Activated CD8-positive, alpha-beta memory T cell treated with anti-CD3 and anti-CD28 coated beads for 1 hour (primary cell): ENCODE measurements at places on chromosomes 1 and 21.

GRCh38 chr1:110003747-110004428 is 19.3 kb downstream of the AHCYL1 start:
- DNase-seq = no peak

- no peak for DNase-seq
Observed at GRCh38 chr21:41760411-41760810, 6.4 kb downstream of the RIPK4 start.

DNA sequence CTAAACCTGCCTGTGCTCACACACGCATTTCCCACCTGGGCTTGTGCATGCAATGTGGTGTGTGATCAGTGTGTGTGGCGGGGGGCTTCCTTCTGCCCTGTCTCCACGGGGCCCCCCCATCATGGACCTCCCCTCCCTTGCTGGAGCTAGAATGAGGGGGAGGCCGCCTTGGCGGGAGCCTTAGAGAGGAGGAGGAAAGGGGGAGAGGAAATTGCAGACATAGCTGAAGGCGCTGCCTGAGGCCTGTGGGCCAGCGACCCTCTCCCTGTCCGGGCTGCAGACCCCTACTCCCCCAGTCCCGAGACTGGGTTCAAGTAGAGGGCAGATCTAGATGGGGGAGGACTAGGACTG is 883 bp upstream of the EVA1B start:
- no peak for DNase-seq

- no peak for DNase-seq
Observed at GRCh38 chr1:87436534-87436933, 107.9 kb downstream of the LMO4 start.

GRCh38 chr1:119713749-119714456 is 2.2 kb downstream of the PHGDH start:
- no peak for DNase-seq

- DNase-seq = no peak
Observed at GRCh38 chr1:28740118-28740517, 3.4 kb downstream of the YTHDF2 start.

DNA sequence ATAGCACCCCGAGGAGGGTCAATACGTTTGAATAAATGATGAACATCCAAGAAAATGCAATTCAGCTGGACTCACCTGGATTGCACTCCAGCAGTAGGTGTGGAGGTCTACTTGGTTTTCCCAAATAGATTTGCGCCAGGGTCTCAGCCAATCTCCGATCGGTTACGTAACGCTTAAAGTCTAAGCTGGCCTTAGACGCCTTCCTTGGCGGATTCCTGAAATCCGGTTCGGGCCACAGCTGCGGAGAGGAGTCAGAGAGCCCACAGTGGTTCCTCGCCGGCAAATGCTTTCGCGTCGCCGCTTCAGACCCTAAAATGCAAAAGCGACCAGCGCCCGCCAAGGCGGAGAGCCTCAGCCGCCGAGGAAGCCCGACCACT is 322 bp downstream of the TFB2M start:
- no peak for DNase-seq

DNA sequence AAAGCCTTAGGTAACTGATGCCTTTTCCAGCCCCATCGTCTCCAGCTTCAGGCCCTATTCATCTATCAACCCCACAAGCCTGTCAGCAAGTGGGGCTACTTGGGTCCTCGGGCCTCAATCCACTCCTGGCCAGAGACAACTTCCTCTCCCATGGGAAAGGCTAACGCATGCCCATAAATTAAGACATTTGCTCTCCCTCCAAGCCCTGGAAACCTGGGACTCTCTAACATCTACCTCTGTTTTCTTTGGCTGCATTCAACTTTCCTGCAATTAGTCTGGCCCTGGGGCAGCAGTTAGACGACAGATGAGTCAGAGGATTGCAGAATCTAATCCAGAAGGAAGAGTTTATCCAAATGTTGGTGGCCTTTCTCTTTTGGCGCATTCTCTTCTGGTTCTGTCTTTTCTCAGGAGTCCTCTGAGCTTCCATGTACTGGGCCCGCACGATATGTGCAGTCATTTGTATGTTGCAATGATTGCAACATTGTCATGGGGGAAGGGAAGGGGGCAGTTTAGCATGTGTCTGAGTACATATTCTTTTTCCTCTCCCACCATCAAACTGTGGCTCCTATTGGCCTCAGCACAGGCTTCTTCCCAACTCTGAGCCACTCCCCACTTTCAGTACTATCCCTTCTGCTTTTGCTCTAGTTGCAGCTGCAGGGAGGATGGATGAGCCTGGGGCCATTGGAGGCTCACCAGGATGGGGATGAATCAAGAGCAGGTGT is 54.4 kb downstream of the NAV1 start:
- DNase-seq = no peak

GRCh38 chr1:83912876-83913275 is 86.1 kb downstream of the TTLL7 start:
- DNase-seq = no peak

DNA sequence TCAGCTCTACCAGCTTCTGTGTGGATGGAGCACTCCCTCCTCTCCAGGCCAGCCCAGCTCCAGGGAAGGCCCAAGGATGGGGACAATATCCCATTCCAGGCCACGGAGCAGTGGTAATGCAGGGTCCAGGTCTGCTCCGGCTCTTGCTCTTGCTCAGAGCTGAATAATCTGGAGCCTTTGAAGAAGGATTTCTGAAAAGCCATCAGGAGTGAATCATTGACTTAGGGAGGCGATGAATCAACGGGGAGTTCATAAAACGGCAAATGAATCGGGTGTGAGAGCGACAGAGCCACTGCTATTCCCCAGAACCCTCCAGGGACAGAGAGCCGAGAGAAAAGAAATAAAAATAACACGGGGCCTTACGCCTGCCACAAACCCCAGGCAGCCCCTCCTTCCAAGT is 7.7 kb downstream of the POU3F1 start:
- DNase-seq = no peak

DNA sequence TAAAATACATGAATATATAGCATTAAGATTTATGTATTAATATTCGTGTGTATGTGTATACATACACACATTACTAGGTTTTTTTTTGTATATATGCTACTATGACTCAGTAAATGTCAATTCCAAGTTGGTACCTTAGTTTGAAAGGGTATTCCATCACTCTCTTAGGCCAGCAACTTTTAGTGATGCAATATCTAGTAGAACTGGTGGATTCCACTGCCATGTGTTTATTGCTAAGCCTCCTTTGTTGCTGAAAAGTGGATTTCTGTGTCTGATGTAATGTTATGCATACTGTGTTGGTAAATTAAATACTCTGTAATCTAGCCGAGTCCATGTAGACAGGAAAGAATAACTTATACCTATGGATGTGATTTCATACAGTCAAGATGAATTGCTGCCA is 16.9 kb upstream of the COL11A1 start:
- no peak for DNase-seq

- DNase-seq = no peak
Observed at GRCh38 chr1:111369177-111369576, 58.4 kb downstream of the OVGP1 start.

- no peak for DNase-seq
Observed at GRCh38 chr21:33700491-33700890, 58.2 kb downstream of the ITSN1 start.

GRCh38 chr1:222047366-222047765 is 305.5 kb upstream of the DUSP10 start:
- no peak for DNase-seq

DNA sequence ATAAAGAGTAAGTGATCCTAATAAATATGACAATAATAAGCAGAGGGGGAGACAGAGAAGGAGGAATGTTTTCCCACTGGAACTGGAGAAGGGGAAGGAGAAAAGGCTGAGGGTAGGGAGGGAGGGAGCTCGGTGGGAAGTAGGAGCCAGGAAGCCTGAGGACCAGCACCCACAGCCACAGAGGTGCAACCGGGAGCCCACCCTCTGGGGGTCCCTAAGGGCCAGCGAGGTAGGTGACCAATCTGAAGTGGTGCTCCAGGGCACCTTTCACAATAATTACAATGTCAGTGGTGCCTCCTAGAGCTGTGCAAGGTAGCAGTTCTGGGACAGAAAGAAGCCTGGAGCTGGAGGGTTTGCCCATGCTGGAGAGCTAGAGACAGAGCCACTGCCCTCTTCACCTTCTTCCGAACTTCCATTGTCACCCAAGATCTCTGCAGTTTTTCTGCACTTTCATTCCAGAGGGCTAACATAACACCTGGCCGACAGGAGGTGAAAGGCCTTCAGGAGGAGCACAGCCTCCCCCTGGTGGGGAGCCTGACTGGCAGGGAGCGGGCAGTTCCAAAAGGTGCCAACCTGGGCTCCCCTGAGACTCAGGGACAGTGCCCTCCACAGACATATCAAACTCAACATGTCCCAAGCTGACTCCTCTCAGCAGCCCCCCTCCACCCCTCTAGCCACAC is 4.1 kb upstream of the AHCYL1 start:
- no peak for DNase-seq

DNA sequence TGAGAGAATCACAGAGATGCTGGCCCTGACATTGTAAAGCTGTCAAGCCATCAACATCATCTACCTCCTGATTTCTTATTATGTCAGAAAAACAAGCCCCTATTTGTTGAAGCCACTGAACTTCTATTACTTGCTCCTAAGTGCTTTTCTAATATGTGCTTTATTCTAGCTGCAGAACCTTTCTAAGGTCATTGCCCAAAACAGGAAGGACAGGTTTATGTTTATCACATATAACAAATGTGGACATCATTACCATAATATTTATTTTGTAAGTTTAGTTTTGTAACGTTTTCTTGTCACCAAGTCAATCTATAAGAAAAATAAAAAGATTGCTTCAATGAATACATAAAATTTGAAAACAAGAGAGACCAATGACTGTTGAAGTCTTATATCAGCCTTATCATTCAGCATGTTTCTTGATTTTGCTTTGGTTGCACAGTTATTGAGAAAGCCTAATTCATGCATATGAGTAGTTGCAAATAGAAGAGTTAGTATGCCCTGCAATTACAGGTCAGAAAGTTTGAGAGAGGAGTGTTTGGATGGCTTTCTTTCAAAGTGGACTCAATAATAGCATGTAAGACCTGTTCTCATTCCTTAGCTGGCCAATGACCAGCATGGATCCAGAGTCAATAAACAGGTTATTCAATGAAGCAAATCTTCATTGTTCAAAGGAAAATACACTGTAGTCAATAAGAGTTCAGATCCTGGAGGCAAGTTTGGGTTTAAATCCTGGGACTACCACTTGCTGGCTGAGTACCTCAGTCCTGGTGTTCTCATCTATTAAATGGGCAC is 84.1 kb downstream of the MAB21L3 start:
- DNase-seq = no peak

- DNase-seq = no peak
Observed at GRCh38 chr1:210394281-210394821, 65.6 kb downstream of the HHAT start.

GRCh38 chr1:14910984-14911721 is 242.4 kb upstream of the TMEM51 start:
- no peak for DNase-seq

- no peak for DNase-seq
Observed at GRCh38 chr1:165829888-165830287, 2.5 kb downstream of the UCK2 start.

GRCh38 chr1:244094880-244095528 is 43.9 kb downstream of the ZBTB18 start:
- DNase-seq = no peak

DNA sequence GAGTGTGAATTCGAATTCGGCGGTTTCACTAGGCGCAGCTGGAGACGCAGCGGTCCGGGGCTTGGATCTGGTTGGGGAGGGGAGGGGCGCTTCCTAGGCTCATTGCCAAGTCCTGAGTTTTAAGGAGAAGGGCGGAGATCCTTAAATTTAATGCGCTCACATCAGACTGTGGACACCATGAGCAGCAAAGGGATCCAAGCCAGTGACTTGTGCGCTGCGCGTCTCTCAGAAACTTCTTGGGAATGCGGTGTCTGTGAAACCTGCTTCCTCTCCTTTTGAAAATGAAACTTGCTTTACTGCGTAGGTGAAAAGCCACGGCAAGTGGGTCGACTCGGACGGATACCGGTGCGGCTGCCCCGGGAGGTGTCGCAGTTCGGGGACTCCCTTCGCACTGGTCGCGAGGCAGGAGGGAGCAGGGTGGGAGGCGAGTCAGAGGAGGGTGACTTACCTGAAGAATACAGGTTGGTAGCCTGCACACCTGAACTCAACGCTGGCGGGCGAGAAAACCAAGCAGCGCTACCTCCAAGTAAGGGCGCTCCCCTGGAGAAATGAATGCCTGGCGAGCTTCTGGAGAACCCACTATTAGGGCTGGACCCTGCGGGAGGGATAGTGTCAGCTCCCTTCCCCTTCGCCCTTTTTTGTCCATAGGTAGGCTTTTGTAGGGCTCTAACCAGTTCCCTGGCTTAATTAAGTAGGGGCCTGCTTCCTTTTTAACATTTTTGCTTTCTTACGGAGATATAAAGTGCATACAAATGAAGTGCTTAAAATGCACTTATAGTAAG is 992 bp downstream of the TENT5C start:
- DNase-seq = peak; percentile 19

GRCh38 chr1:77288275-77288674 is 6.5 kb downstream of the AK5 start:
- DNase-seq = no peak

DNA sequence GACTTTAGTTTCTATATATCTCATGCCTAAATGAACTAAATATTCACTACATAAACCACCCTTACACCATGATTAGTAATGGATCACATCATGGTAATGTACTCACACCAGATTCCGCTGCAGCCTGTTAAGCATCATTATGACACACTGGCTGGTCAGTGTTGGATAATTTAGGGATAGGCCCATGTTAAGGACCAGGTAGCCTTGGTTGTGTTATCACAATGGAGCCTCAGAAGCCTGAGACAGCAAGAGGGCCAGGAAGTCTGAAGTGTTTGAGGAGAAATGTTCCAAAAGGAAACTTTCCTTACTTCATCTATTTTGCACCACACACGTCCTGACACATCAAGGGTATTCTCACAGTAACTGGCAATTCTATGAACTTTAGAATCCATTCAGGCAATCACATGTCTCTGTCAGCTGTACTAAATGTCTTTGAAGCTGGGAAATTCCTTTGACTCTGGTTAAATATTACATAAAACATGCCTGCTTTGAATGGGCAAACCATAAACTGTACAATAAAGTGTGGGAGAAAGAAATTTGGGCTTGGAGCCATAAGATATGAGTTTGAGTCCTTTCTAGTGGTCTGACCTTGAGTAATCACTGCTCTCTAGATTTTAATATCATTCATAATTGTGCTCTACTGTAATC is 105.3 kb upstream of the DPT start:
- DNase-seq = no peak

GRCh38 chr1:93694039-93694438 is 12.4 kb upstream of the BCAR3 start:
- DNase-seq = no peak

DNA sequence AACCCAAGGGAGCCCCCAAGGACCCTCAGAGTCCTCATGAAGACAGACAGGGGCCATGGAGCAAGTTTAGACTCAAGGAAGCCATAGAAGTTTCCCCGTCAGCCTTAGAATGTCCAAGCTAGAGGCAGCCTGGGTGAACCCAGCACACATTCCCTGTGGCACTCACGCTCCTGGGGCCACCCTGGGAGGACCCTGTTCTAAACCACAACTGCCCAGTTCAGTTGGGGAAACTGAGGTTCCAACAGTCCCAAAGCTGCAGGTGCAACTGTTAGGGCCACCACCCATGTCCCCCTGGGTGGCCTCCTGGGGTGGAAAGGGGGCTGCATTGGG is 9.3 kb downstream of the WNT3A start:
- DNase-seq = no peak

GRCh38 chr1:174969977-174970376 is 29.8 kb upstream of the CACYBP start:
- no peak for DNase-seq

- DNase-seq = no peak
Observed at GRCh38 chr1:9861360-9861759, 37.6 kb upstream of the CLSTN1 start.

- no peak for DNase-seq
Observed at GRCh38 chr21:46081862-46082712, 15.8 kb upstream of the COL6A2 start.
